SJSA1 (cell line): ENCODE measurements at places on chromosomes 1 and 21.

DNA sequence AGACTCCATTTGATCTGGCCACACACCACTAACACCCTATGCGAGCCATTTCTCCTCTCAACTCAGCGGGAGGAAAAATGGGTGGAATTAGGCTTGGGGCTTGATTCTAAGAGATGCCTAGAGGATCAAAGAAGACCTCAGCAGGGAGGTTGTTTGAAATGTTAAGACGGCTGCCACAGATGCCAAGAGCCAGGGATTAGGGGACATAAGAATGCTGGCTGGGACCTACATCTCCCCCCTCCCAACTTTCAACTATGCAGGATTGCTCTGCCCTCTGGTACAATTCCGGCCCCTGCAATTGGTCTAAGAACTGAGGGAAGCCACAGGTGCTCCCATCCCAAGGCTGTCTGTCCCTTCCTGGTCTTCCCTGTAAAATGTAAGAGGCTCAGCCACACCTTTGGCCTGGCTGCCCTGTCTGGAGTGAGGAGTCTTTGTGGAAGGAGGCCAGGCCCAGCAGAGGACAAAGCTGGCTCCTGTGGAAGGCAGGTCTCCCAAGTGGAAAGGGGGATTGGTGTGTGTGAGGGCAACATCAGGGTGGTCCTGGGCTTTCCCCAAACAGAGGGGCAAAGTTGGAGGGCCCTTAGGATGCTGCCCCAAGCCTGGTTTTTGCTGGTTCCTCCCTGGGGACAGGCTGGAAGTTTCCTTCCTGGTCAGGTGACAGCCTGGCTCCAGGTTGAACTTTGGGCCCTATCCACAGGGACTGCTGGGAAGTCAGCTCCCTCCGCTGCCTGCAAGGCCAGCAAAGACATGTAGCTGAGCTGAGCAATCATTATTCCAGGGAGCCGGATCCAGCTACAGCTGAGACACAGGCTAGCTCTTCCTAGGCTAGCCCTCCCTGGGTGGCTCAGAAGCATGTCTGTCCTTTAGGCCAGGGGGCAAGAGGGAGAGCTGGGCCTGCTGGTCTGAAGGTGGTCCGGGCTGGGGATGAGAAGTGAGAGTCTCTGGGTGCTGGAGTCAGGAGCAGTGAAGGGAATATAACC, 34.5 kb upstream of the SYNC start:
- H3K27me3 ChIP-seq, result no peaks in the 10 kb centered on the region
- no peak overlapping the region for H3K4me3 ChIP-seq
- no peak overlapping the region for H3K27ac ChIP-seq
- peaks cover 19% of the 10 kb centered on the region for H3K4me1 ChIP-seq

- no peaks in the 10 kb centered on the region for H3K27me3 ChIP-seq
- H3K4me1 ChIP-seq, result peaks cover 18% of the 10 kb centered on the region
- H3K36me3 ChIP-seq, result no peaks in the 10 kb centered on the region
- no peak for DNase-seq
Measured at GRCh38 chr1:47926461-47926999, 70.7 kb downstream of the TRABD2B start.

- no peak overlapping the region for H3K4me3 ChIP-seq
- no peaks in the 10 kb centered on the region for H3K27me3 ChIP-seq
- no peak overlapping the region for H3K27ac ChIP-seq
Measured at GRCh38 chr1:33719771-33720670, 143.9 kb upstream of the HMGB4 start.

GRCh38 chr1:156493154-156493631, 7.4 kb downstream of the MEF2D start:
- H3K27me3 ChIP-seq, result no peaks in the 10 kb centered on the region
- peaks cover 15% of the 10 kb centered on the region for H3K36me3 ChIP-seq
- H3K4me1 ChIP-seq, result peaks cover 41% of the 10 kb centered on the region
- H3K27ac ChIP-seq, result no peak overlapping the region
- H3K4me3 ChIP-seq, result no peak overlapping the region

DNA sequence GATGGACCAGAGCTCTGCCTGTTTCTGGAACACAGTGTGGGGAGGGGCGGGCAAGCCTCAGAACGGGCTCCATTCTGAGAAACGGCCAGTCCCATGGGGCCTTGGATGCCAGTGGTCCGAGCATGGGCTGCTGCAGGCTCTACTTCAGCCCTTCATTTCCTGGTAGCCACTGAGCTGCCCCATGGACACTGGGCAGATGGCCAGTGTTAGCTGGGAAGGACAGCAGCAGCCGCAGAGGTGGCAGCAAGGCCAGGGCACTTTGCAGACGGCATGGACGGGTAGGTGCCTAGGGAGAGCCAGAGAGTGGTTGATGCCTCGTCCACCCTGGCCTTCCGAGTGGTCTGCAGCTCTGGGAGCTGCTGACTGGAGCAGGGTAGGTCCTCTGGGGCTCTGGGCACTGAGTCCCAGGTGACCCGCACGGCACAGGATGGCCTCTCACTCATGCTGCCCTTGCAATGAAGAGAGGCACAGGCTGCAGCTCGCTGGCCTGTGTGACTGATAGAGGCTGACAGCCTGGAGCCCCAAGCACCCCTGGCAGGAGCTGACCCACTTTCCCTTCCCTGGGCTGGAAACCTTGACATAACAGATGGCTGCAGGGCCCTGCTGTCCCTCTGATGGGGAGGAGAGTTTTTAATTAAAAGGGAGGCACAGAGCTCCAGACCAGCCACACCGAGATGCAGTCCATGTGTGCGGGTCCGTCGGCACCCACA, 87.7 kb upstream of the COL6A1 start:
- H3K27me3 ChIP-seq, result no peaks in the 10 kb centered on the region
- no peak overlapping the region for H3K4me3 ChIP-seq
- no peak for DNase-seq
- H3K4me1 ChIP-seq, result no peaks in the 10 kb centered on the region
- H3K36me3 ChIP-seq, result no peaks in the 10 kb centered on the region; the same call in 1 of the 2 replicates

GRCh38 chr1:160993544-160994193, 27.3 kb downstream of the F11R start:
- H3K4me3 ChIP-seq, result no peak overlapping the region
- no peak for DNase-seq

GRCh38 chr1:165877940-165878556, 50.6 kb downstream of the UCK2 start:
- no peak overlapping the region for H3K4me3 ChIP-seq
- H3K36me3 ChIP-seq, result 0 out of 2 replicates have a peak, but pooled peaks cover 5% of the 10 kb centered on the region
- DNase-seq, result no peak
- H3K27ac ChIP-seq, result no peak overlapping the region
- H3K27me3 ChIP-seq, result no peaks in the 10 kb centered on the region

- H3K4me1 ChIP-seq, result peaks cover 52% of the 10 kb centered on the region
- H3K27ac ChIP-seq, result peak overlapping the region; percentile 43
- no peaks in the 10 kb centered on the region for H3K36me3 ChIP-seq
- H3K27me3 ChIP-seq, result no peaks in the 10 kb centered on the region
- peak; percentile 42 for DNase-seq
Measured at GRCh38 chr1:207243442-207244408, 77.8 kb upstream of the CD55 start.

DNA sequence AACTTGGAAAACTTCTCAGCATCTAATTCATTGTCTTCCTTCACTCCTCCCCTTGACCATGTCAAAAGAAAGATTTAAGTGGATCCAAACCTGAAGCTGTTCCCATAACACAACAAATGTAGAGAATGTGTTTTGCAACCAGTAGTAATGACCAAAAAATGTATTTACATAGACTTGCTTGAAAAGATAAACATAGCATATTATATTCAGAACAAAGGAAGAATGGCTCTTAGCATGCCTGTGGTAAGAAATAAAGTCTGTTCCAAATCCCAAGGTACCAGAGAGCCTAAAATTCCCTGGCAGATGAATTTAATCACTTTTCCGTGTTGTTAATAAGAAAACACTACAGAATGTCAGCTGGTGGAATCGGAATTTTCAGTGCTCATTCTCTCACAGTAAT, 36.8 kb downstream of the FMO3 start:
- H3K4me3 ChIP-seq, result no peak overlapping the region
- H3K36me3 ChIP-seq, result no peaks in the 10 kb centered on the region
- H3K4me1 ChIP-seq, result peaks cover 22% of the 10 kb centered on the region
- H3K27me3 ChIP-seq, result no peaks in the 10 kb centered on the region
